ENCODE measurements at places on chromosomes 13 and 19.

DNA sequence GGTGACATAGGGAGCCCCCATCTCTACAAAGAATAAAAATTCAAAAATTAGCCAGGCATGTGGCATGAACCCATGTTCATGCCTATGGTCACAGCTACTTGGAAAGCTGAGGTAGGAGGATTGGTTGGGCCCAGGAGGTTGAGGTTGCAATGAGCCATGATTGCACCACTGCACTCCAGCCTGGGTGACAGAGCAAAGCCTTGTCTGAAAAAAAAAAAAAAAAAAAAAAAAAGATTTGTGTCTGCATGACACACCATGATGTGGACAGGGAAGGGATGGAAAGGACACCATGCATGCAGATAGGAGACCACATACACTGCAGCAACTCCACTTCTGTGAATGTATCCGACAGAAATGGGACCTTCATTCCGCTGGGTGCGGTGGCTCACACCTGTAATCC is 34.0 kb upstream of the HOMER3 start:
- no peak for ATAC-seq

- peak; percentile 72 for ATAC-seq
Measured at GRCh38 chr13:26051657-26052311, at the start of gene SHISA2. TSS of gene SHISA2 (minus strand) at chr13:26052016. CDS start at chr13:26050975, 1,041 bp downstream.

DNA sequence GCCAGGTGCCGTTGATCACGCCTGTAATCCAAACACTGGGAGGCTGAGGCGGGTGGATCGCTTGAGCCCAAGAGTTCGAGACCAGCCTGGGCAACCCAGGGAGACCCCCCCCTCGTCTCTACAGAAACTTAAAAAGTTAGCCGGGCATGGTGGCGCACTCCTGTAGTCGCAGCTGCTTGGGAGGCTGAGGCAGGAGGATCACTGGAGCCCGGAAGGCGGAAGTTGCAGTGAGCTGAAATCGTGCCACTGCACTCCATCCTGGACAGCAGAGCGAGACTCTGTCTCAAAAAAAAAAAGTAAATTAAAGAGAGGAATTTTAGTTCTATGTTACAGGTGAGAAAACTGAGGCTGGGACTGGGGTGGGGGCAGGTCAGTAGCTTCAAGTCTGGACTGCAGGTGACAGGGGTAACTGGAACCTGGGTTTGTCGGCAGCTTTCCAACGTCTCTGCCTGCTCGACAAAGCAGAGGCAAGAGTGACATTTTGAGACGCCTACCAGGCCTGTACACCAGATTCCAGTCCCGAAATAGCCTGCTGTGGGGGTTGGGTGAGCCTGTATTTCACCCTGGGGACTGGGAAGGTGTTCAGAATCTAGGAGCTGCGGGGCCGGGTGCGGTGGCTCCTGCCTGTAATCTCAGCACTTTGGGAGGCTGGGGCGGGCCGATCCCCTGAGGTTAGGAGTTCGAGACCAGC is 1.2 kb downstream of the SELENOW start:
- no peak for ATAC-seq

DNA sequence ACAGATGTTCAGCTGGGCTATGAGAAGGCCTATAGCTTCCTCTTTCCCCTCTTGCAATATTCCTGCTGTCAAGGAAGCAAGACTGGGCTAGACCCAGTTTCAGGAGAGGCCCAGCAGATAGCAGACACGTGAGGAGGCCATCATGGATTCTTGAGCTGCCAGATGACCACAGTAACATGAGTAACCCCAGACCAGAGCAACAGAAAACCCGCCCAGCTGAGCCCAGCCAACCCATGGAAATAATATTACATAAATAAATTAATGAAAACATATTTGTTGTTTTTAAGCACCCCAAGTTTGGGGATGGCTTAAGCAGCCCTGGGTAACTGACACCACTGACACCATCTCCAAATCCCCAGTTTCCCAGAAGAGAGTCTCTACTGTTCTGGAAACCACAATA is 50.2 kb upstream of the PDCD5 start:
- ATAC-seq, result no peak

- ATAC-seq, result no peak
Measured at GRCh38 chr19:10226376-10227025, 4.6 kb downstream of the S1PR2 start.

GRCh38 chr13:97492684-97493371 is 58.9 kb downstream of the RAP2A start:
- ATAC-seq, result no peak

DNA sequence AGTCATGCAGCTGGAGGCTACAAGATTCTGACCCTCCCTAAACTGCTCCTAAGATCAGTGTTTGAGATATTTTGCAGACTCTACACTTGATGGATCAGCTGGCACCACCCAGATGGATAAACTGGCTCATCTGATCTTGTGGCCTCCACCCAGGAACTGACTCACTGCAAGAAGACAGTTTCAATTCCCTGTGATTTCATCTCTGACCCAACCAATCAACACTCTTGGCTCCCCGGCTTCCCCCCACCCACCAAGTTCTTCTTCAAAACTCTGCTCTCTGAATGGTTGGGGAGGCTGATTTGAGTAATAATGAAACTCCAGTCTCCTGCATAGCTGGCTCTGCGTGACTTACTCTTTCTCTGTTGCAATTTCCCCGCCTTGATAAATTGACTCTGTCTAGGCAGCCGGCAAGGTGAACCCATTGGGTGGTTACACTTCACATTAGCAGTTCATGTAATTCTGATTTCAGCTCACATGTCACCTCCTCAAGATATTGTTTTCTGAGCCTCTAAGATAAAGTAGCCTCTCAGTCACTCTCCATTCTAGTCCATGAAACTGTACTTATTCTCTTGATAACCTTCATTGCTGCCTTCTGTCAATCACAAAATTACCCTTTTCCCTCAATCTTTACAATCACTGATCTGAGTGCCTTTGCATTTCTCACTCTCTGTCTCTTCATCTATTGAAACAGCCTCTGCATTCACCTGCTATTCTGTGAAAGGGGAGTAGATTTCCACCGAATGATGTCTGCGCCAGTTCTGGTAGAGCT is 9.9 kb upstream of the FPR3 start:
- peak; percentile 93 for ATAC-seq

DNA sequence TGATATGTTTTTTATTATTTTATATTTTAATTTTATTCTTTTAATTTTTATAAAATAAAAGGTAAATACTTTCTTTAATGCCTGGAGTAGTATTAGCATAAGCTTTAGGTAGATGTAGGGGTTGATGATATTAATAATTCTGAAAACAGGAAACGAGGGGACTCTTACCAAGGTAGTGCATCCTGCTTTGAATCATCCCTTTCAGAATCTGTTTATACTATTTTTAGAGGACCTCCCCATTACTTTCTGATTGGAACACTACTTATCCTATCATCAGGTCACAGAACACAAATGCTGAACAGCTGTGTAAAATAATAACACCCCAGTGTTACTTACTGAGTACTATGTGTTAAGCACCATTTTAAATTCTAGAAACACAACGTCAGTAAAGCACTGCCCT is 27.3 kb downstream of the COG6 start:
- peak; percentile 80 for ATAC-seq

- ATAC-seq, result no peak
Measured at GRCh38 chr13:67227131-67227983, 2.8 kb downstream of the PCDH9 start.

GRCh38 chr19:50607874-50608785 is 31.6 kb downstream of the SYT3 start:
- peak; percentile 93 for ATAC-seq

GRCh38 chr13:99439048-99439447 is 62.2 kb upstream of the TM9SF2 start:
- no peak for ATAC-seq

DNA sequence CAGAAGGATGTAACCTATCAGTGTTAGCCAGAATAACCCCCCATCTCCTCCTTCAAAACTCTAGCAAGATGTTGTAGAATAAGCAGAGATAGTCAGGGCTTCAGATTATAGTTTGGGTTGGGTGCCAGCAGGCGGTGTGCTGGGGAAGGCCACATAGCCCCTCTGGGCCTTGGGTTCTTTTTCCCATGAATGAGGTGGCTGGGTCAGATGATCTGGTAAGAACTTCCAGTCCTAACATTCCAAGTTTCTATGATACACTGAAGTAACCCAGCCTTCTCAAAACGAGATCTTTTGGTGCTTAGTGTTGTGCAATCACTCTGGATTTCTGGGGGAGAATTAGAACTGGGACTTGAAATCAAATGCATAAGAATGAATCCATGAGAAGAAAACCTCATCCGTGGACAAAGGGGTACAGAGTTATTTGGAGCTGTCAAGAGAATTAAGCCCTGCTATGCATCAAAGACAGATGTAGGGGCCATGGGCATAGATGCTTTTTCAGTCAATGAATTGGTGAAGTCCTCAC is 810 bp downstream of the CBY2 start:
- no peak for ATAC-seq

DNA sequence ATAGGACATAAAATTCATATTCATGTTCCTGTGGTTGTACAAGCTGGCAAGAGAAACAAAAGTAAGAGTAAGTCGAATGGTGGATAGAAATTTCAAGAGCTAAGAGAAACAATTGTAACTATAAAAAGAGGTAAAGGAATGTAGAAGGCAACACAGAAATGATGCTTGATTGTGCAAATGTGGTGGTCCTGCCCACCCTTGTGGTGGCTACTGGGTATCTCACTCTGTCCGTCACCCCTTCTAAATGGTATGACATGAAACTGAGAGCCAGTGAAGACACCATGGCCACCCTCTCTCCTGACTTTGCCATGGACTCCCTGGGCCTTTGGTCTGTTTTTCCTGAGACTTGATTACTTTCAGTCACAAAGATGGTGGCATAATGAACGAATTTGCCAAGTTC is 925.9 kb upstream of the SLITRK6 start:
- no peak for ATAC-seq

GRCh38 chr13:114043421-114044053 is 69.7 kb upstream of the C13orf46 start:
- ATAC-seq, result no peak

DNA sequence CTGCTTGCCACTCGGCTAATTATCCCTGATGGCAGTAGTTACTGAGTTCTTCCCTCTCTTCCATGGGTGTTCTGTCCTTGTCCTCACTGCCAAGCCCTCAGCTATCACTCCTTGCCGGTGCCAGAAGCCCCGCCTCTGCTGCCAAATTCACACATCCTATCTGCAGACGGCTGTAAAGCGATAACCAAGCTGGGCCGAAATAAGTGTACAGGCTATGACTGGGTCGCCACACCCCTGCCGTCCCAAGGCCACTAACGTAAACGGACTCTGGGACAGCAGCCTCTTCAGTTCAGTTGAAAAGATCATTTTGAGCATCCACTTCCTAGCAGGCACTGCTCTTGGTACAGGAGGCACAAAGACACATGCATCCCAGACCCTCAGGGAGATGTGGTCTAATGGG is 13.3 kb downstream of the SLC7A1 start:
- ATAC-seq, result no peak

- no peak for ATAC-seq
Measured at GRCh38 chr13:91902291-91902690, 503.9 kb downstream of the GPC5 start.

- ATAC-seq, result no peak
Measured at GRCh38 chr13:97852181-97852874, 101.1 kb upstream of the IPO5 start.

DNA sequence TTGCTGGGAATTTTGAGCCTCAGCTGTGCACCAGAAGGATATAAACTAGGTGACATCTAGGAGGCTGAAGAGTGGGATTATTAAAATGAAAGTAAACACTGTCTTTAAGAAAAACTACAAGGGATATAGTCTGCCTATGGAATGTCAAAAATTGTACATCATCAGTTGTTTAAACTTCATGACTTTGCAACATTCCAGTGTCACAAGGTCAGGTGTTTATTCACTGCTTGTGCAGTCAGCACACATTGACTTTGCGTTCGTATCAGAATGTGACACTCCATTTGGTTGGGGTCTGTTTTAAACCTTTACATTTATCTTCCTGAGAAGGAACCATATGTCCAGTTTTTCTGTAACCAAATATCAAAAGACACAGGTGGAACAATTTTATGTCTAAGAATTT is 85.6 kb downstream of the KL start:
- no peak for ATAC-seq

- no peak for ATAC-seq
Measured at GRCh38 chr19:10965398-10965797, 4.6 kb downstream of the SMARCA4 start.

DNA sequence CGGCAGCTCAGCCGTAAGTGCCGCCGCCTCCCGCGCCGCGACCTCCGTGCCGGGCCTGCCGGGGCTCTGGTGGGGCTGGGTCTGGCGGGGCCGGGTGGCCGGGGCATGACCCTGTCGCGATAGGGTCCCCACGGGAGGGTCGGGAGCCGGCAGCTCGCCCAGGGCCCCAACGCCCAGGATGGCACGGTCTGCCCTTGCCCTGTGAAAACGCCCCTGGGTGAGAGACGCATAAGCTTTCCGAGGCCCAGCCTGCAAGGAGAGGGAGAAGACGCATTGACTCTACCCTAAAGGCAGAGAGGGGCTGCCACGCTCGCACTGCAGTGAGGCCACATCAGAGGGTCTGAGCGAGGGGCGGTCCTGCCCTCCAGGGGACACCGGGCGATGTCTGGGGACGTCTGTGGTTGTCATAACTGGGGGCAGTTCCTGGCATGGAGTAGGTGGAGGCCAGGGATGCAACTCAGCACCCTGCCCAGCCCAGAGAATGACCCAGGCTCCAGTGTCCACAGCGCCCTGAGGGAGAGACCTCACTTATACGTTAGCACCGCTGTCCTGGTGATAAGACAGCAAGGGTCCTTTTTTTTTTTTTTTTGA is 539 bp downstream of the ZNF554 start:
- no peak for ATAC-seq

- ATAC-seq, result no peak
Measured at GRCh38 chr19:10120538-10121189, 965 bp upstream of the EIF3G start.

GRCh38 chr13:43579321-43579720 is 207.5 kb downstream of the ENOX1 start:
- ATAC-seq, result no peak

- peak; percentile 80 for ATAC-seq
Measured at GRCh38 chr19:42529248-42529764, 1.0 kb upstream of the CEACAM1 start.

GRCh38 chr19:40567040-40567749 is 9.5 kb upstream of the SHKBP1 start:
- no peak for ATAC-seq

DNA sequence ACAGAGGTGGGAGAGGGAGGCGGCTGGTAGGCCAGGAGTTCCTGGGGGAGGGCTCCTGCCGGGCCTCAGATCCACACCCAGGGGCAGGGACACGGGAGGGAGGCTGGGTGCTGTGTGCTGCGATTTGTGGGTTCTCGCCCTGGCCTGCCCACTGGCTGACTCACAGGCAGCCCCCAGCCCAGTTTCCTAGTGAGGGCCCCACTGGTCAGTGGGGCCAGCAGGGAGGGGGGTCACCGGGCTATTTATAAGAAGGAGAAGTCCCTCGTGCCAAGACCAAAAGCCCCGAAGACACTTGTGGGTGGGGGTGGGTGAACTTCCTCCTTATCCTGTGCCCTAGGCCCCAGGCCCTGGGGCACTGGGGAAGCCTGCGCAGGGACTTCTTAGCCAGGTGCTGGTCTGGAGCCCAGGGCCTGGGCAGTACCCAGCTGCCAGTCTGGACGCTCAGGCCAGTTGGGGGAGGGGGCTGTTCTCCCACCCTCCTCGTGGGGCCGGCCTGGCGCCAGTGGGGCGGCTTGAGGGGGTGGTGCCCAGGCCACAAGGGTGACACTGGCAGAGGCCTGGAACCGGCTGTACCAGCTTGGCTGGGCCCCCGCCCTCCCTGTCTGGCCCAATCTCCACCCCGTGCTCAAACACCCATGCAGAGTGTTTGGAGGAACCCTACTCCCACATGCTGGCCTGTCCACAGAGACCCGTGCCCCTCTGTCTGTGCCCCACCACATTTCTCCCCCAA is 5.0 kb upstream of the JUNB start:
- ATAC-seq, result no peak
